ENCODE measurements at places on chromosomes 13 and 19.

- no peak for DNase-seq
These were observed 65.1 kb upstream of the GJB6 start for GRCh38 chr13:20297181-20297580.

DNA sequence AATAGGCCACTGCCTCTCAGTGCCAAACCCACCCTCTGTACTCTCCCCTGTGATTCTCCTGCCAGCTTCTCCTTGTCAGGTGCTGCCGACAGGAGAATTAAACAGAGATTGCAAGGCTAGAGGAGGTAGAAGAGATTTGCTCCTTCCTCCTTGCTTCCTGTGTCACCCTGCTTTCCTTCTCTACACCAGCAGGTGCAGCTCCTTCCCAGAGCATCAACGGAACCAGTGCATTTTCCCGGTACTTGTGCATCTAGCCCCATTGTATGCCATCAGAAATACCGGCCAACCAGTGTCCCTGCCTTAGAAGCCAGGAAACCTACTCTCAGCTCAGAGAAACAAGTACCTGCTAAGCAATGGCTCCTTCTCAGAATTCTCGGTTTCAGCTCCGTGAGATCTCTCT, 253.2 kb downstream of the SUCLA2 start:
- no peak for DNase-seq

DNA sequence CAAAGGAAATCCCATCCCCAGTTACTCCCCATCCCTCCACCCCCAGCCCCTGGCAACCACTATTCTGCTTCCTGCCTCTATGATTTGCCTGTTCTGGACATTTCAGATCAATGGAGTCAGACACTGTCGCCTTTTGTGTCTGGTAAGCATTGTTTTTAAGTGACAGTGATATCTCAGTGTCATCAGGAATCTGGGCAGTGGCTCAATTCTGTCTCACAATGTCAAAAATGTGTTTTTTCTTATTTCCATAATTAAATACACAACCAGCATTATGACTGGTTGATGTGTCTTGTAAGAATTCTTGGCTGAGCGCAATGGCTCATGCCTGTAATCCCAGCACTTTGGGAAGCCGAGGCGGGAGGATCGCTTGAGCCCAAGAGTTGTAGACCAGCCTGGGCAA, 20.2 kb upstream of the PGLS start:
- DNase-seq = no peak

DNA sequence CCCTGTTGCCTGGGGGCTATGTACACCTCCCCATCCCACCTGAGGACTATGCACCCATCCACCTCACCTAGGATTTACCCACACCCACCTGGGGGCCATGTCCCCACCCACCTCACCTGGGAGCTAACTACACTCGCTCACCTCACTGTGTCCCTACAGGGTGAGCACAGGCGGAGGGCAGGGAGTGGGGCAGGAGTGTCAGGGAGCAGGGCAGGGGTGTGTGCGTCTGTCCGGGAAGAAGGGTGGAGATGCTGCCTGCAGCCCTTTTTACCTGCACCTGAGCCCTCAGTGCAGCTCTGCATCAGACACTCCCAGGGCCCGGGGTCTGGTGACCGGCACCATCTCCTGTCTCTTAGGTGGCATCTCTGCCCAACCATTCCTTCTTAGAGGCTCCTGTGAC, 10.6 kb upstream of the CPAMD8 start:
- DNase-seq = no peak

GRCh38 chr19:33207040-33207620, 13.0 kb downstream of the LRP3 start:
- DNase-seq = no peak

DNA sequence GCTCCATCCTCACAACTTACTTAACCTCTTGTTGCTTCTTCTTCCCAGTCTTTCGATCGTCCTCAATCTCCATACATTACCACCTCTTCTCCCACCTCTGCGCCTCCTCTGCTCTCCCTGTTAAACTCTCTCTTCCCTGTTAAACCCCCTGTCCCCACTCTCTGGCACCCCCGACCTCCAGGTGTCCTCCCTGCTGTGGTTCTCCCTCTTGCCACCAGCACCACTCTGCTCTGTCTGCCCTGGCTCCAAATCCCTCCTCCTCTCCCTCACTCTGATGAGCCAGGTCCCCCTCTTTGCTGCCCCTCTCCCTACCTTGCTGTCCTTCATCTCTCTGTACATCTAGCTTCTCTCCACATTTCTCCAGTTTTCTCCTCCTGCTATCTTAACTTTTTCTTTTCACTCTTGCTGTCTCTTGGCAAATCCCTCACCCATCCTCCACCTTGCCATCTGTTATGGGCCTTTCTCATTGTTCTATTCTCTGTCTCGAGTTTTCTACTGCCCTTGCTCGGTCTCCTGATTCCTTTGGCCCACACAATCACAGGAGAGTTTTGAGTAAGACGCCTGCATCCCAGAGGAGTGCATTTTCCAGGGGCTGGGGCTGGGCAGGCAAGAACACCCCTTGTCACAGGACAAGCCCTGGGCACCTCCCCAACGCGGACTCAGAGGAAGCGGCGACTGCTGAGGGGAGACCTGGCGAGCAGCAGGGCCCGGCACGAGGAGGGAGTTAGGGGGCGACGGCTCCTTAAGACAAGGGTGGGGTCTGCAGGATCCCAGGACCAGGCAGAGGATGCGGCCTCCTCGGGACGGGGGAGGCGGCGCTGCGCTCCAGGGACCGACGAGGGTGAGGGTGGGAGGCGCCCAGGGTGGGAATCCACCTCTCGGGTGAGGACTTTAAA, 21.4 kb upstream of the ERVV-1 start:
- DNase-seq = no peak

DNA sequence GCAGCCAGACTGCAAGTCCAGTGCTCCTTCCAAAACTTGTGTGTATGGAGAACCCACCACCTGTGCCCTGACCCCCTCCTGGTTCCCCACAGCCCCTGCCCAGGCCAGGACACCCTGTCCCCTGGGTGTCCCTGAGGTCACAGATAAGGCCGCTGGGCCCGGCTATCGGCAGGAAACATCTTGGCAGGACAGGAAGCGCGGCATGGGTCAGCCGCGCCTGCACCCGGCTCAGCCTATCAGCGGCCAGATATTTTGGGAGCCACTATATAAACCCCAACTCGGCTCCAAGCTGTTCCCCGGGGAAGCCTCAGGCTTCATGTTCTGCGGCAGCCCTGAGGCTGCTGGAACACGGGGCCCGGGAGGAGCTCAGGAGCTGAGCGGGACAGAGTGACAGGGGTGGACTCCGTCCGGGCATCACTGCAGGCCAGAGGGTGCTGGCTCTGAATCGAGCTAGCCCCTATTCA, 60.8 kb downstream of the AP1M1 start:
- no peak for DNase-seq

DNA sequence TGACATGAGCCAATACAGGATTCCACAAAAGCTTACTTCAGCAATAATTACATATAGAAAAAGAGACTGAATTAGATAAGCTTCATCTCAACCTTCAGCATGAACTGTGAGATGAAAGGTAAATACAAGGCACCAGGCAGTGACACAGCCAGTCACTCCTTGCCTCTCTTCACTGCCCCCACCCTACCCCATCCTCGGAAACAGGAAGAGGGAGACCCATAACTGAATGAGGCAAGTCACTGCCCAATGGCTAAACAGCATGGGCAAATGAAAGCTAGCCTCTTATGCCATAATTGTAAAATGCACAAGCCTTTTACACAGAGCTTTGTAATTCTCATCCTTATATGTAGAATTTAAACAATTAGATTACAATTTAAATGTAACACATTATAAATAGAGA, 1.7 kb downstream of the ZNF160 start:
- DNase-seq = no peak

GRCh38 chr19:29006057-29006735, 206.8 kb downstream of the UQCRFS1 start:
- DNase-seq = no peak

DNA sequence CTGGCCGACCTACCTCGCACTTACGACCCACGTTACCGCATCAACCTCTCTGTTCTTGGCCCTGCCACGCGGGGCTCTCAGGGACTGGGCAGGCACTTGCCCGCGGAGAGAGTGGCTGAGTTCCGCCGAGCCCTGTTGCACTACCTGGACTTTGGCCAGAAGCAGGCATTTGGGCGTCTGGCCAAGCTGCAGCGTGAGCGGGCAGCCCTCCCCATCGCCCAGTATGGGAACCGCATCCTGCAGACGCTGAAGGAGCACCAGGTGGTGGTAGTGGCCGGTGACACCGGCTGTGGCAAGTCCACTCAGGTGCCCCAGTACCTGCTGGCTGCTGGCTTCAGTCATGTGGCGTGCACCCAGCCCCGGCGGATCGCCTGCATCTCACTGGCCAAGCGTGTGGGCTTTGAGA, 4.2 kb downstream of the DHX34 start:
- DNase-seq = no peak

DNA sequence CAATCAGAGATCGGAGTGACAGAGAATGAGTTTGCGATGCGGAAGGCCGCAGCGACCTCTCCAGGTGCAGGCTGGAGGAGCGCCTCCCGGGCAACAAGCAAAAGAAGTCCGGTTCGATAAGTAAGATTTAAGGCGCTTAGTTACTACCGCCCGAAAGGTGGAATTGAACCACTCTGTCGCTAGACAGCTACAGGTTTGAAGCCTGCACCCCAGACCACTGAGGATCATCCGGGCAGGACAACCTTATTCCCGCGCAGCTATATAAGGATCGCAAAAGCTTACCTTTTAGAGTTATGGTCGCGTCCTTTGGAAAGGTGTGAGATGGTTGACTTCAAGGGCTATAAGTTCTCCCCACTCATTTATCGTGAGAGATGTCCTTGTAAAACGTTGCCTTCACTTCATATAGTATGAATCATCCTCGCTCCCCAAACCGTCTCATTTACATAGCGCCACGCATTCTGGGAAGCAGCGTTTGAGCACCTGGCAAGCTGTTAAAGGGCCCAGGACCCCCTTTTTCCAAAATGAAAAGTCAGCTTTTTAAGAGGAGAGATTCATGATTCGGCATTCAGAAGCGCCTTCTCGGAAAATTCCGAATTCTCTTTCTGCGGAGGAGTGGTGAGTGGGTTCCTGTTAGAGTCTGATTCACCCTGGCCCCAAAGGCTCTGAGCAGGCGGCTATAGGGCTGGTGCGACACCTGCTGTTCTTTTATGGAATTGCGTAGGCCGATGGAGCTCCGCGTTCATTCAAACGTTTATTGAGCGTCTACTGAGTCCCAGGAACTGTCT, 10.8 kb downstream of the FOSB start:
- DNase-seq = peak; percentile 61
